Fibroblast of skin of left biceps (primary cell): ENCODE measurements at places on chromosomes 13 and 19.

DNA sequence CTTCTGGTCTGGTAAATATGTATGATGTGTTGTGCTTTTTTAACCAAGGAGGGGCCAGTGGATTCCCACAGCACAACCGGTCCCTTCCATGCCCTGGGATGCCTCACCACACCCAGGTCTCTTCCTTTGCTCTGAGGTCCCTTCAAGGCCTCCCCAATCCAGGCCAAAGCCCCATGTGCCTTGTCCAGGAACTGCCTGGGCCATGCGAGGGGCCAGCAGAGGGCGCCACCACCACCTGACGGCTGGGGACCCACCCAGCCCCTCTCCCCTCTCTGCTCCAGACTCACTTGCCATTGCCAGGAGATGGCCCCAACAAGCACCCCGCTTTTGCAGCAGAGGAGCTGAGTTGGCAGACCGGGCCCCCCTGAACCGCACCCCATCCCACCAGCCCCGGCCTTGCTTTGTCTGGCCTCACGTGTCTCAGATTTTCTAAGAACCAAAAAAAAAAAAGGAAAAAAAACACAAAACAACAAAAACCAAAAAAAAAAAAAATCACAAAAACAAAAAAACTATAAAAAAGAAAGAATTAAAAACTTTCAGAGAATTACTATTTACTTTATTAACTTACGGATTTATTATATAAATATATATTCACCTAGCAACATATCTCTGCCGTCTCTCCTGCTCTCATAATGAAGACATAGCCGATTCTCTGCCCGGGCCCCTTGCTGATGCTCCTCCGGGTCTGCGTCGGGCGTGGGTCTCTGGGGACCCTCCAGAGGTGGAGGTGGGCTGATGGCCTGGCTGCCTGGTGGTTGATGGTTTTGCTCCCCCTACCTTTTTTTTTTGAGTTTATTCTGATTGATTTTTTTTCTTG lies 14.4 kb downstream of the CAPN12 start:
- DNase-seq, result no peak

- DNase-seq, result no peak
Measured at GRCh38 chr13:20192836-20193161, at the start of gene GJB2. Gene GJB2, minus strand, starts transcription at chr13:20192938. Its CDS starts 3,357 bp downstream, at chr13:20189581.

GRCh38 chr19:16596399-16596798 lies 24.2 kb upstream of the SLC35E1 start:
- no peak for DNase-seq

- no peak for DNase-seq
Measured at GRCh38 chr19:7905268-7905667, 1.6 kb downstream of the MAP2K7 start.

GRCh38 chr13:85412448-85412847 lies 386.8 kb downstream of the SLITRK6 start:
- DNase-seq, result no peak

DNA sequence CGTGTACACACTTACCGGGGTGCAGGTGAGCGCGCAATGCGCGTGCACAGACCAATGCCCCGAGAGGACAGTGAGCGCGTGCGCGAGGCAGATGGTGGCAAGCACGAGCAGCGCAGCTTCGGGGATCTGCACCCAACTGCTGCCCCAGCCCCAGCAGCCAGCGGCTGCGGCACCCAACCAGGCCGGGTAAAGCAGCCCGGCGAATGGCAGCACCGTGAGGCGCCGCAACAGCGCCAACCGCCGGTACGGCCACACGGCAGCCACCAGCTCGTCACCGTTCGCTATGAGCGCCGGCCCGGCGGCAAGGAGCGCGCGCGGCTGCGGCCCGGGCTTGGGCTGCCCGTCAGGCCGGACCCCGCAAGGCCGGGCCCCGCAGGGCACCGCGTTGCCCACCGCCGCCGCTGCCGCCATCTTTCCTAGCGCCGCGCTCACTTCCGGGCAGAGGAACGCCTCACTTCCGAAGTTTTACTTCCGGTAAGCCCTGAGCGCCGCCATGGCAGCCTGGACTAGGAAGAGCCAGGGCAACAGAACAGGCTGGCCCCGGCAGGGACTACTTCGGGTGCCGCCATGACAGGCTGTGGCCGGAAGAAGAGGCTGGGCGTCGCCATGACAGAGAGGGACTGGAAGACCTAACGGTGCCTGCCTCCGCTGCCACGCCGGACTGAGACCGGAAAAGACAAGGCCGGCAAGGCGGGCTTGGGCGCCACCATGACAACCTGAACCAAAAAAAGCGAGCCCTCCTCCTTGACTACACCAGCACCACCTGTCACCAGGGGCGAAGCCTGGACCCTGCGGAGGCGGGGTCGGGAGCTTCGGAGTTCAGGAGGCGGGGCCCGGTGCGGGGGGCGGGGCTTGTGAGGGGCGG lies at the start of gene ATP13A1:
Gene ATP13A1 (minus strand): TSS at position 421 of the 865 bp plus-strand sequence. CDS start 10 bp downstream, at position 411.
- peak; percentile 94 for DNase-seq

DNA sequence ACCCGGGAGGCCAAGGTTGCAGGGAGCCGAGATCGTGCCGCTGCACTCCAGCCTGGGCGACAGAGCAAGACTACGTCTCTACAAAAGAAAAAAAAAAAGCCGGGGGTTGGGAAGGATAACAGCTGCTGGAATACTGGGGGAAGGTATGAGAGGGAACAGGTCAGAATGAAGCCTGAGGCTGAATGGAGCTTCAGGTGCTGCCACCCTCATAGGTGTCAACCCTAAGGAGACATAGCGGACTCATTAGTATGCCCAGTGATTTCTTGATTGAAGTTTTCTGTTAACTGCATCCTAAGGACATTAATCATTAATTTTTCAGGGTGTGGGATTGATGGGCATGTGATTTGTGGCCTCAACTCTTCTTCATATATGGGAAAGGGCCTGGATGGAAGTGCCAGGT lies 6.0 kb downstream of the SMARCA4 start:
- DNase-seq, result no peak

DNA sequence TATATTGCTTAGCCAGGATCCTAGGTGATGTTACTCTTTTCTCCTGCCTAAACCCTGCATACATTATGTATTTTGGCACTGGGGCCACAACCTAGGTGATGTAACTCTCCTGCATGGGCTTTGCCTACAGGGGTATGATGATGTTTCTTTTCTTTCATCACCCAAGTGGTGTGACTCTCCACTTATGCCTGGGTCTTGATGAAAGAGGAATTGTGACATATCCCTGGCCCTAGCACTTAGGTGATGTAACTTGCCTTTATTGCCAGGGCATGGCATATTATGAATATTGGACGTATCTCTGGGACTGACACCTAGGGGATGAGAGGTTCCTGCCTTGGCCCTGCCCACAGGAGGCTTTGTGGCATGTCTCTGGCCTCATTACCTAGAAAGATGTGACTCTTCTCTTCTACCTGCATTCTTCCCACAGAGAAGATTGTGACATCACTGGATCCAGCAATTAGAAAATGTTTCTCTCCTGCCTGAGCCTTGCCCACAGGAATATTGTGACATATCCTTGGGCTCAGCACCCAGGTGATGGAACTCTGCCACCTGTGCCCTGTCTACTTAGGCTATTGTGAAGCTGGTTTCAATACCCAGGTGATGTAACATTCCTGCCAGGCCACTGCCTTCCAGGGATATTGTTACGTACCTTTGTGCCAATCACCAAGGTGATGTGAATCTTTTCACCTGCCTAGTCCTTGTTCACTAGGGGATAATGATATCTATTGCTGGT lies 27.3 kb upstream of the ZNF254 start:
- DNase-seq, result no peak

DNA sequence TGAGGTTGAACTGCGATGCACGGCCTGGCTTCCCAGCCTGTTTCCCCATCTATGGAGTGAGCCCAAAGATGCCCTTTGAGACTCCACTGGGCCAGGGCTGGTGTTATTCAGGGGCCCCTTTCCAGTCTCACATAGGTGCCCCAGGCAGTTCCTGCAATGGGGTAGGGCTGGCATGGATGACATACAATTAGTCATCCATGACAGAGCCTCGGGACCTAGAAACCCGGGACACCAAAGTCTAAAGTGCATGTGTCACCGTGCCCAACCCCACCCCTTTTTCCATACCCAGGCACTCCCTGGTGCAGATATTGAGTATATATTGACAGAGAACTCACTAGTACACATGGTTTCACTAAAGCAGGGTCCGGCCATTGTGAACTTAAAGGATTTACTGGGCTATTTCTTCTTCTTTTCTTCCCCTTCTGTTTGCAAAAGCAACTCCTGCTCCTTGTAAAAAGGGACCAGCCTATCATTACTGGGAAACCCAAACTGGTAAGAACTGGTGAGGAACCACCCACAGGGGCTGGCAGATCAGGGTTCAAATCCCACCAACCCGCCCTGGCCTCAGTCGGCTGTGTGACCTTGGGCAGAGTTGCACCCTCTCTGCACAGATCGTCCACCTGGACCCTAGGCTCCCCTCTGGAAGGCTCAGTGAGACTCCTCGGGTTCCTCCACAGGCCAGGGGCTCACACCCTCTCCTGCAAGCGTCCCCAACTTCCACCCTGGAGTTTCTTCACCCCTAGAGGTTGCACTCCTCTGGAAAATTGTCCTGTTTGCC lies 2.7 kb downstream of the B3GNT3 start:
- no peak for DNase-seq

GRCh38 chr19:35294859-35295791 lies 3.2 kb downstream of the MAG start:
- DNase-seq, result no peak

- no peak for DNase-seq
Measured at GRCh38 chr19:50384685-50385535, 763 bp downstream of the POLD1 start.

GRCh38 chr13:104954210-104954609 lies 1581.3 kb downstream of the EFNB2 start:
- no peak for DNase-seq

DNA sequence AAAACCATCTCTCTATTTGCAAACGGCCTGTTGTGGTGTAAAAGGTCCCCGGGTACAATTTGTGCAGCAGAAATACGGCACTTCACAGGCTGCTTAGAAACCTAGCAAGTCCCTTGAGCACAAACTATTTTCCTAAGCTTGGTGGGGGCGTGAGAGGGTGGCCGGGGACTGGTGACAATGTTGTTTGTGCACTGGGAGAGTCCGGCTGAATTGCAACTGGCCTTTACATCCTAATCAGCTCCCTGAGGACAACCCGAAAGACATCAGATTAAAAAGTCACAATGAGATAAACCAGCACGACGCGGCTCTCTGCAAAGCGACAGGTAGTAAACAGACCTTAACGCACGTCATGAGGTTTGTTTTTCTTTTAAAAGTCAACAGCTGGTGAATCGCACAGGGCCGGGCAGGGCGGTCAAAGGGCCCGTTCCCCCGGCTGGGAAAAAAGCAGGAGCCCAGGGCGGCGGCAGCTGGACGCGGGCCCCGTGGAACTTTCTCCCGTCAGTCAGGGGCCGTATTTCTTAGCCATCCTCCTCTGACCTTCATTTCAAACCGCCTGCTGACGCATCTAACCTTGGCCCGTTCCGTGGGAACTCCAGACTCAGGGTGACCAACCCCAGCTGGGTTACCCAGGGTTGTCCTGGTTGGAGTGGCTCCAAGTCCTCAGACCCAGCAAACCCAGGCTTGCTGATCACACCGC lies 112.3 kb downstream of the GADD45B start:
- DNase-seq, result no peak
